ENCODE measurements at places on chromosomes 2 and 18. TPM values are rescaled to one million over a fixed set of nuclear protein-coding genes. Genes with fewer than 3 reads are reported as not detected.

L3MBTL4 gene
- total RNA-seq = 0.28 TPM

GCG gene
- 0.14 TPM for total RNA-seq

SP140L gene
- 7.1 TPM for total RNA-seq

SLC16A14 gene
- 4.1 TPM for total RNA-seq

PSMD1 gene
- total RNA-seq = 136 TPM

UGT1A8 gene
- total RNA-seq = 0.71 TPM

C1GALT1C1L gene
- 0.57 TPM for total RNA-seq

HOXD13 gene
- total RNA-seq = 0.09 TPM

AFF3 gene
- total RNA-seq = 0.71 TPM

ALPG gene
- total RNA-seq = not detected

SGPP2 gene
- not detected for total RNA-seq

MOCOS gene
- 11.0 TPM for total RNA-seq

TMEFF2 gene
- total RNA-seq = 3.0 TPM

PTH2R gene
- under 0.01 TPM for total RNA-seq

MEP1B gene
- not detected for total RNA-seq

TMEM163 gene
- total RNA-seq = not detected

C2orf78 gene
- total RNA-seq = not detected

POTEI gene
- total RNA-seq = under 0.01 TPM

CPLX4 gene
- total RNA-seq = not detected

DSC1 gene
- not detected for total RNA-seq

TLX2 gene
- not detected for total RNA-seq

All from smooth muscle cell of bladder (primary cell).